ENCODE measurements at places on chromosomes 1 and 21.
A peak's percentile ranks its signal among the peaks of the same experiment; 100 is the strongest.

DNA sequence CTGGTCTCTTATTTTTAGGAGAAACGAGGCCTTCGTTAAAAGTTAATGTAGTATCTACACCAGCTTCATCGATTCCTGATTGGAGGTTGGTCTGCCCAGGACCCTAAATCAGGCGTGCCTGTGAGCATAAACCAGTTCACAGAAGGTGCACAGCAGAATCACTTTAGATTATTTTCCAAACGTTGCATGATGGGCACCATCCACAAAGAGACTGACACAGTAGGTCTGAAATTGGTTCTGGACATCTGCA lies 256 bp upstream of the TARBP1 start:
- no peak for DNase-seq

GRCh38 chr1:153613406-153613805 lies 469 bp upstream of the S100A16 start:
- DNase-seq, result no peak

GRCh38 chr1:39462074-39462473 lies 29.4 kb upstream of the BMP8A start:
- DNase-seq, result no peak

DNA sequence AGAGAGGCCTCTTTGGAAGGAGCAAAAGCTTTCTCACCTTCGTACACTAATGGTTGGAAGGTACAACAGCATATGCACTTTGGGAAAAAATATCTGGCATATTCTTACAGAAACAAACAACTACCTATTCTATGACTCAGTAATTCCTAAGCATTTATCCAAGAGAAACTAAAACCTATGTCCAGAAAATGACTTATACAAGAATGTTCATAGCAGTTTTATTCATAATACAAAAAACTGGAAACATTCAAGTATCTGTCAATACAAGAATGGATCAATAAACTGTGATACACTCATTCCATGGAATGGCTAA lies 8.2 kb downstream of the NBPF1 start:
- DNase-seq, result no peak

- DNase-seq, result no peak
Observed at GRCh38 chr1:3732434-3733093, 19.7 kb upstream of the CCDC27 start.

GRCh38 chr1:230860617-230861384 lies 7.5 kb downstream of the C1orf198 start:
- no peak for DNase-seq

DNA sequence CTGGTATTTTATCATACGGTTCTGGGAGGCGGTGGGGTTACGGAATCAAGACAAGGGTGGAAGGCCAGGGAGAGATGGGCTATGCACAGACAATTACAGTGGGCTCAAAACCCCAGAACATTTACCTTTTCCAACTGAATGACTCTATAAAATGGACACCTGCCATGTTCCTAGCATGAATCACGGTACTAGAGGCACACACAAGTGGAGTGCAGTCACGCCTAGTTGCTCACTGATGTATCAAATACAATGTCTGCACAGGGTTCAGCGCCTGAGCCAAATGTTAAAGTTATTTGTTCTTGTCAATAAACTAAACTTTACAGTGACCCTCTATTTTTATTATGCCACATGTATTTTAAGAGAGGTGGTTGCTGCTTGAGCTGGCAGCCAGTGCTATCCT lies 121.4 kb downstream of the ATG4C start:
- DNase-seq, result peak; percentile 28

- DNase-seq, result no peak
Observed at GRCh38 chr1:228869312-228869824, 134.1 kb downstream of the RHOU start.

DNA sequence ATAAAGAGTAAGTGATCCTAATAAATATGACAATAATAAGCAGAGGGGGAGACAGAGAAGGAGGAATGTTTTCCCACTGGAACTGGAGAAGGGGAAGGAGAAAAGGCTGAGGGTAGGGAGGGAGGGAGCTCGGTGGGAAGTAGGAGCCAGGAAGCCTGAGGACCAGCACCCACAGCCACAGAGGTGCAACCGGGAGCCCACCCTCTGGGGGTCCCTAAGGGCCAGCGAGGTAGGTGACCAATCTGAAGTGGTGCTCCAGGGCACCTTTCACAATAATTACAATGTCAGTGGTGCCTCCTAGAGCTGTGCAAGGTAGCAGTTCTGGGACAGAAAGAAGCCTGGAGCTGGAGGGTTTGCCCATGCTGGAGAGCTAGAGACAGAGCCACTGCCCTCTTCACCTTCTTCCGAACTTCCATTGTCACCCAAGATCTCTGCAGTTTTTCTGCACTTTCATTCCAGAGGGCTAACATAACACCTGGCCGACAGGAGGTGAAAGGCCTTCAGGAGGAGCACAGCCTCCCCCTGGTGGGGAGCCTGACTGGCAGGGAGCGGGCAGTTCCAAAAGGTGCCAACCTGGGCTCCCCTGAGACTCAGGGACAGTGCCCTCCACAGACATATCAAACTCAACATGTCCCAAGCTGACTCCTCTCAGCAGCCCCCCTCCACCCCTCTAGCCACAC lies 4.1 kb upstream of the AHCYL1 start:
- no peak for DNase-seq

- DNase-seq, result no peak
Observed at GRCh38 chr1:3346478-3346877, 108.0 kb upstream of the ARHGEF16 start.

- DNase-seq, result no peak
Observed at GRCh38 chr1:106899644-106900043, 156.8 kb upstream of the PRMT6 start.

GRCh38 chr1:47755101-47755990 lies 241.8 kb downstream of the TRABD2B start:
- no peak for DNase-seq

GRCh38 chr21:35070436-35070835 lies 21.3 kb upstream of the RUNX1 start:
- DNase-seq, result no peak

- DNase-seq, result no peak
Observed at GRCh38 chr1:63024132-63024531, 240.2 kb downstream of the ATG4C start.

GRCh38 chr1:155455588-155456195 lies 106.9 kb downstream of the ASH1L start:
- no peak for DNase-seq

DNA sequence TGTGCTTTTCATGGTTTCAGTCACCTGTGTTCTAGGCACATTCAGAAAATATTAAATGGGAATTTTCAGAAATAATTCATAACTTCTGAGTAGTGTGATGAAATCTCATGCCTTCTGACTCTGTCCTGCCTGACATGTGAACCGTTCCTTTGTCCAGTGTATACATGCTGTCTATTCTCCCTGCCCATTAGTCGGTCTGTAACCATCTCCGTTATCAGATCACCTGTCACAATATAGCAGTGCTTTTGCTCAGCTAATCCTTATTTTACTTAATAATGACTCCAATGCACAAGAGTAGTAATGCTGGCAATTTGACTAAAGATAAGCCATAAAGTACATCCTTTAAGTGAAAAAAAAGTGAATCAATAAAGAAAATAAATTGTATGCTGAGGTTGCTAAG lies 597.5 kb downstream of the BRINP3 start:
- no peak for DNase-seq

DNA sequence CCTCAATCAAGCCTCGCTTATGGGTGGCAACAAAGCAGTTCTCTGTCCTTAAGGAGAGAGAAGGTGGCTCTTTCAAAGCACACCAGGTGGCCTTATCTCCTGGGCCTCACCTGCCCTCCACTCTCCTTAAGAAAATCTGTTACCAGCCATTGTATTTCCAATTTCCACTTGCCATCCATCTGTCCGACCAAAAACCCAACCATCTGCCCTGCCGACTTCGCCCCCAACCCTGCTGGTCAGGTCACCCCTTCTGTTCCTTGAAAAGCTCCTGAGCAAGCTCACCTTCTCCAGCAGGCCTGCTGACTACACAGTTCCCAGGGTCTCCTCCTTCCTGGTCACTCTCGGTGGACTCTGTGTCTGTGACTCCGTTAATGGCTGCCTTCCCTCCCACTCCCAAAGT lies 619 bp upstream of the IGFN1 start:
- DNase-seq, result no peak

GRCh38 chr1:41108696-41109275 lies 87.3 kb upstream of the SLFNL1 start:
- no peak for DNase-seq

- no peak for DNase-seq
Observed at GRCh38 chr1:245263529-245264095, 108.8 kb downstream of the KIF26B start.

DNA sequence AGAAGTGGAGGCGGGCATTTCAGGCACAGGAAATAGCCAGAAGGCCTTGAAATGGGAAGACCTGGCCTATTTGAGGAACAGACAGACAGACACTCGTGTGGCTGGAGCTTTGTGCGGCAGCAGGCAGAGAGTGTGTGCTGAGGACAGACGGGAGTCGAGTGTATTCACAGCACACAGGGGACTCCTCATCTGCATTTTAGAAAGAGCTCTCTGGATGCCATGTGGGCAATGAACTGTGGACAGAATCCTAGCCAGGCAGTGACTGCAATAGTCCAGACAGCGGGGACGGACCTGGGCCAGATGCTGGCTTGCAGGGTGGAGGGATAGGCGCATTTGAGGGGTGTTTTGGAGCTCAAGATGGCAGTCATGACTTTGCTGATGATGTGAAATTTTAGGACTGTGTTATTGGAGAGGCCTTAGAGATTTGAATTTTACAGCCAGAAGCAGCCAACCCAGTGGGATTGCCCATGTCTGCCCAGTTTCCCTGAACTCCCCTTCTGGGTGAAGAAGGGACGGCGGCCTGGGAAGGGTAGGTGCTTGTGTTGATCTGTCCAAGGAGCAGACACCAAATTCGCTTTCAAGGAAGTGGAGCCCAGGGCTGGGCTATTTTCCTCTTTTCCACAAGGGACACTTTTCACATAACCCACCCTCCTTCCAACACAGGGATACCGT lies 43.7 kb downstream of the CHAF1B start:
- DNase-seq, result no peak
